ENCODE measurements at places on chromosomes 3 and 15.

GRCh38 chr15:46751303-46751702, 966.0 kb upstream of the SEMA6D start:
- no peak for DNase-seq

DNA sequence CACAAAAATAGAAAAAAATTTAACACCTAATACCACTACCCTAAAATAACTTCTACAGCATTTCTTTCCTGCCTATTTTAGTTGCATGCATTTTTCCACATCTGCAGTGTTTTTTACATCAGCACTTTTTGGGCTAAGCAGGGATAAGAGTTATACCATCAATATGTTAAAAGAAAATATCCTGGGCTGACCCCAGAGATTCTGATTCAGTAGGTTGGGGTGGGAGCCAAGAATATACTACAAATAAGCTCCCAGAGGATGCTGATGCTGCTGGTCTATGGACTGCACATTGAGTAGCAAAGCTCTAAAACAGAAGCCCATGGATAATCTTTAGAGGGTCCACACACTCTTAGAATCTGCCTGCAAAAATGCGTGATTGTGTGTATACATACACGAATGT, 14.8 kb downstream of the FYCO1 start:
- DNase-seq = no peak

DNA sequence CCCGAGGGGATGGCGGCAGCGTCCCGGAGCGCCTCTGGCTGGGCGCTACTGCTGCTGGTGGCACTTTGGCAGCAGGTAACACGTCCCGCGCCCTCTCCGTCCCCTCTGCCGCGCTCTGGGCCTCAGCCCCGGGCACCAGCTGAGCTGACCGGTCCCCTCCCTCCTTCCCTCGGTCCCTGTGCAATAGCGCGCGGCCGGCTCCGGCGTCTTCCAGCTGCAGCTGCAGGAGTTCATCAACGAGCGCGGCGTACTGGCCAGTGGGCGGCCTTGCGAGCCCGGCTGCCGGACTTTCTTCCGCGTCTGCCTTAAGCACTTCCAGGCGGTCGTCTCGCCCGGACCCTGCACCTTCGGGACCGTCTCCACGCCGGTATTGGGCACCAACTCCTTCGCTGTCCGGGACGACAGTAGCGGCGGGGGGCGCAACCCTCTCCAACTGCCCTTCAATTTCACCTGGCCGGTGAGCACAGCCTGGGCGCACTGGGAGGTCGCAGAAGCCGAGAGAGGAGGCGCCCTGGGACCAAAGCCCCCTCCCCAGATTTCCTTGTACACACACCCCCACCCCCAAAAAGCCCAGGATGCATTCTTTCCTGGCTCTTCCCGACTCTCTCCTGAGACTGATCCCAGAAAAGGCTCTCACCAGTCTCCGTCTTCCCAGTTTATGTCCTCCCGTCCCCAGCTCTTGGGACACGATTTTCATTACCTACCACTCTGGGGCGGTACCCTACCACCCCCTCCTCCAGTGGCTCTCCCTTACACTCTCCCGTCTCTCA, 705 bp downstream of the DLL4 start:
- no peak for DNase-seq

GRCh38 chr15:89496155-89497098, at the start of gene RHCG:
RHCG (minus strand) TSS chr15:89496583; CDS start chr15:89496544, 39 bp downstream.
- DNase-seq = no peak

DNA sequence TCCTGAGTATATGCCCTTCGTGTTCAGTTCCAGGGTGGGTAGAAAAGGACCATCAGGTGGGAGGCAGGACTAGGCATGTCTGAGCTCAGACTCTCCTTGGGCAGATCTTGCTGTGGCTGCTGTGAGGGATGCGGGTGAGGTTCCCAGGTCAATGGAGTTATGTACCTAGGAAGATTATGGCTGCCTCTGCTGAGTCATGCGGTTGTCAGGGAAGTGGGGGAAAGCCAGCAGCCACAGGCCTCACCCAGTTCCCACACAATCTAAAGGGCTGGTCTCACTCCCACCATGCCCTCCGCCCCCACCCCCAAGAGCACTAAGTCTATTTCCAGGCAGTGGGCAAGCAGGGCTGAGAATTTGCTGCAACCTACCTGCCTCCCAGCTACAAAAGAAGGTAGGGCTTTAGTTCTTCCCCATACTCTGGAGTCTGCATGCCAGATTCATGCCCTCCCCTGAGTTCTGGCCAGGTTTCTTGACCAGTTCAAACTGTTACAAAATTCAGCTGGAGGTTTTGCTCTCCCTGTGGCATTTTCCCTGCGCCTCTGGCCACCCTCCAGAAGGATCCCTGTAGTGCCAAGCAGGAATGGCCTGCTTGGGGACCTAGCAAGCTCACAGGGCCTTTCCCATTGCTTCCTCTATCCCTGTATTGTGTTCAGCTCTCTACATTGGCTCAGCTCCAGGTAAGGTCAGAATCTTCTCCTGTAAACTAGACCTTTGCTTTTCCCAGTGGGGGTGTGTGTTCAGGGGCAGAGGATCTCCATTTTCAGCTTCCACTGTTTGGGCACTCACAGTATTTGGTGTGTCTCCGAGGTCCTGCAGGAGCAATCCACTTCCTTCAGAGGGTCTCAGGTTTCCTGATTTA, 12.7 kb upstream of the TMCO5A start:
- DNase-seq = no peak

GRCh38 chr3:55012091-55012490, 84.2 kb upstream of the LRTM1 start:
- no peak for DNase-seq

DNA sequence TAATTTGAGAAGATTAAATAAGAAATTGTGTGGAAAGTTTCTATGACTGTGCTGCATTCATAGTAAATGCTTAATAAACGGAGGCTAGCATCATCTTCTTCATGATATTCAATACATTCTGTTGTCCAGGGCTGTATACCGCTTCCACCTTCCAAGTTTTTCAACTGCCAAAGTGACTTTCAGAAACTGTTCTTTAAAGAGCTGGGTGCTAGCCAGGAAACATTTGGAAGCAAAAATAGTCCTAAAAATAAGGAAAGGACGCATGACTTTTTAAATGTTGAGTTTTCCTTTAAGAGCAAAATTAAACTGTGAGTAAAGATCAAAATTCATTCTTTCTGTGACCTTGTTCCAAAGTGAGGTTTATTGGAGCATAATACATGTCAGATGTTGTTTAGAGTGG, 9.4 kb upstream of the ERC2 start:
- no peak for DNase-seq

DNA sequence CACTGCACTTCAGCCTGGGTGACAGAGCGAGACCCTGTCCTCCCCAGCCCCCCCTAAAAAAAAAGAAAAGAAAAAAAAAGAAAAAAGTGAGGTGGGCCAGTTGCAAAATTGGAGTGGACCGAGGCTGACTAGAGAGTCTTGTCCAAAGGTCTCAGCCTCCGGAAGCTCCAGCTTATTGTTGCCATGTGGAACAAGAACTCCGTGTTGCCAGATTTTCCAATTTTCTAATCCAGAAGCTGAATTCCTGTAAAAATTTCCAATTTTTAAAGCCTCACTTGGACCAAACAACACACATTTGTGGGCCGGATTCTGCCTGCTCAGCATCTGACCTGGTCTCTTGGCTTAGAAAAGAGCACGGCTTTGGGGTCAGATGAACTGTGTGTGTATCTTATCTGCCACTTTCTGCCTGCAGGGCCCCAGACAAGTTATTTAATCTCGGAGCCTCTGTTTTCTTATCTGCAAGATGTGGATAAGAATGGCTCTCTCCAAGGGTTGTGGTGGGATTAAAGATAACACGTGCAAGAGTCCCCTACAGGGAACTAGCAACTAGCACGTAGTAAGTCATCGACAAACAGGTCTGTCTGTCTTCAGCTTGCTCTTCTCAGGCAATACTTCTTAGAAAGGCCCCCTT, 73.7 kb upstream of the TLE3 start:
- no peak for DNase-seq

DNA sequence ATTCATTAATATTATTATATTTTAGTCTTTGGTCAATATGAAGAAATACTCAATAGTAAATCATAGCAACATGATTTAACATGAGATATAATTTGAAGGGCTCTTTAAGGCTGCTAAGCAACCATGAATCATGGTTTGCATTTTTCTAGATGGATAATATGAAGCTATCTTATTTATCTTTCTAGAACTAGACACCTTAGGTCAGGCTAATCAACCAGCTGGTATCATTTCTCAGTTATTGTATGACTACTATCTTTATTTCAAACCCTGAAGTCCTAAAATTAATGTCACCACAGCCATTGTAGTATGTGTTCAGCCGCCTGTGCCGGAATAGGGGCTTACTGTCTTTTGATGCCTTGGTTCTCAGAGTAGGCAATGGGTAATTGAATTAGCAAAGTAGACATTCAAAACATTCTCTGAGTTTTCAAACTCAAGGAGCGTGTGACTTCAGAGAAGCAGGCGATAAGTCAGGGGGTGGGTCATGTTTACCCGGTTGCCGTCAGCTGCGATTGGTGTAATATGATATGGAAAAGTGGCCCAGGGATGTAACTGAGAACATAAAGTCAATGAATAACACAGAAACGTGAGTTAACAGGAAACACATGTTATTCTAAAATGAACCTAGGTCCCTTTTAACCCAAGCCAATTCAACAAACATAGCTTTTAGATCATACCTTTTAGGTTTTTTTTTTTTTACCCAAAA, 93.4 kb upstream of the CTDSPL start:
- no peak for DNase-seq

DNA sequence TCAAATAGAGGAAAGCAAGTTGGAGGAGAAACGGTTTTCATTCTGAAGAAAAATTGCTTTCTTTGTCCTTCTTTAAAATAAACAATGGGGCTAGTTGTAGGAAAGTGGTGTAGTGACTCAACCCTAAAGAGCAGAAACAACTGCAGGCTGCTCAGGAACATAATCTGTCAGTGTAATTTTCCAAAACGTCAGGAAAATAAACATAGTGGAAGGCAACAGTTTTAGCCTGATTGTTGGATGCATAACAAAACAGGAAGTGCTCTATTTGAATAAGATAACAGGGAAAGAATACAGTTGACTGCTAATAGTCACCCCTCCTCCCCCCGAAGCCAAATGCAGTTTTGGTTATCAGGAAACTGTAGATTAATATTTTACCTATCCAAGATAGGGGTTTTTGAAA, 167.6 kb downstream of the ECT2 start:
- no peak for DNase-seq

GRCh38 chr3:168127466-168127865, 31.7 kb upstream of the GOLIM4 start:
- no peak for DNase-seq

DNA sequence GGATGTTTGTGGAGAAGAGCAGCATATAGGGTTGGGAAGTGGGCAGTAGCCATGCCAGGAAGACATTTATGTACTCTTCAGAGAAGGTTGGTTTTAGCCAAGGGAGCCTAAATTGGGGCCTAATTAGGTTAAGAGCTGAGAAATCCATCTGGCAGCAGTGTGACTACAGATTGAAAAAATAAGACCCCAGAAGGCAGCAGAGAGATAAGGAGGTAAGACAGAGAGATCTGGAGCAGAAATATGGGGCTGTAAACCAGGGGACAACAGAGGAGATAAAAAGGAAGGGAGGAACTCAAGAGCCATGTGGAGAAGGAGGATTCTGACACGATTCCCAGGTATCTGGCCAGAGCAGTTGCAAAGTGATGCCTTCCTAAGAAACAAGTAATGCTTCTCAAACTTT, 23.3 kb downstream of the LYSMD2 start:
- DNase-seq = no peak

DNA sequence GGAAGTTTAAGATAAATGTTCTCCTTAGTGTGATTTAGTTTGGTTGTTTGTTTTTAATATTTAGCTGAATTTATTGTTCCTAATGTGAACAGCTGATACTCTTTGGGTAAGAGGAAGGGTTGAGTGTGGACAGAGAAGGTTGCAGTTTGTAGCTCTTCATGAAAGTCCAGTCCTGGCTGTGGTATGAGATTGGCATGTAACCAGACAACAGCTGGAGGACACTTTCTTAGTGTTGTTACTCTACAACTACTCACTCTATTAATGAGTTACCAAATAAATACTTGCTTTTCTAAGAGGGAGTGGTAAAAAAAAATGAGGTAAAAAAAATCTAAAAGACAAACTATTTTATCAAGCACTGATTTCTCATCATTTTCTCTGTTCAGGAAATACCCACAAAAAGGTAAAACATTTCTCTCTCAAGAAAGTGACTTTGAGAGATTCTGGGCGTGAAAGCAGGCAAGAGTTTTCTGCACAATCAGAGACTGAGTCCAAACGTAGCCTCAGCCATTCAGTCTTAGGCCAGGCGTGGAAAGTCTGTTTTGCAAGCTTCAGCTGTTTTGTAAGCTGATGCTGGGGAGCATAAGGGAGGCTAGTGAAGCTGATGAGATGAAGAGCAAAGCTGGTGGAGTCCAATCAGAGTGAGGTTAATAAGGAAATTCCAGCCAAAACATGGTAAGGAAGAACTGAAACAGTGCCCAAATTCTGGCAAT, 138.5 kb upstream of the ARPP21 start:
- DNase-seq = no peak

DNA sequence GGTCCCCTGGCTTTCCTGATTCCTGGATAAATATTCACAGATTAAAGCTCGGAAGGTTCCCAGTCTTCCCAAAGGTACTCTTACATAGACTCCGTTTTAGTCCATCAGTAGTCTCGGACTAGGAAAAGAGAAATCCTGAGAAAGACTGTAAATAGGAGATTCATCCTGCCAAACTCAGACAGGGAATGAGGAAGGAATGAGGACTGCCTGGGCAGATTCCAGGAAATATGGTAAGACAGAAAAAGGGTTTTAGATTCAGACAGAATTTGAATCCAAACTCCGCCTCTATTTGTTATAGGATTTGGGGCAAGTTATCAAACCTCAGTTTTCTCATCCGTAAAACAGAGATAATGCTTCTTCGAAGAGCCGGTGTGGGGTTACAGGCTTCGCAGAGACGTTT, 77.8 kb upstream of the VGLL4 start:
- no peak for DNase-seq

DNA sequence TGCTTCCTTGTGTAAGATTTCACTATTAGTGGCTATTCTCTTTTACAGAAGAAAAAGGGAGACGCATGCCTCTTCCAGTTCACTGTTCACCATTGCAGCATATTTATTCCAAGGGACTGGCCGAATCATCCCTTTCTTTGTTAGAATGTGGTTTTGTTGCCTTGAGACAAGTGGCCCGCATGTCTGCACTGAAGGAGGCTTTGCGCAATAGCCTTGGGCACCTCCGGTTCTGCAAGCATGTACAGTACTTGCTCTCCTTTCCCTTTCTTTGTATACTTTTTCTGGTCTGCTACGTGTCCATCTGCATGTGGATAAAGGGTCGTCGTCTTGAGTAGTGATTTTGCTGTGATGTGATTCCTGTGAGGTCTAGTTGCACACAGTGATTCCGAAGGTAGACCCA, 43.0 kb downstream of the FLNB start:
- DNase-seq = no peak
